ENCODE measurements at places on chromosomes 11 and 22.

DNA sequence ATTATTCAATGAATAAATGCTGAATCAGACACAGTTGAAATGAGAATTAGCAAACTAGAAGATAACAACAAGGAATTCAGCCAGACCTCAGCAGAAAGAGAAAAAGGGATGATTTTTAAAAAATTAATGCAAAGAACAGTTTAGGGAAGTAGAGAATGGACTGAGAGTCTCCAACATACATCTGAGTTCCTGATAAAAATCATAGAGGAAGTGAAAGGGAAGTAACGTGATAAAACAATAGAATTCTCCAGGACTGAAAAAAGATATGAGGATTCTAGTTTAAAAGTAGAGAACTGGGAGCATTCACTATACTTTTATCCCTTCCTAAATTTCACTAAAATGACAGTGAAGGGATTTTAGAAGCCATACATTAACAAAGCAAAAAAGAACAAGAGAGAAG is 592.0 kb downstream of the SOX6 start:
- no peak for DNase-seq

- DNase-seq: peak; percentile 59
Observed at GRCh38 chr11:23509023-23509422, 648.7 kb upstream of the CCDC179 start.

DNA sequence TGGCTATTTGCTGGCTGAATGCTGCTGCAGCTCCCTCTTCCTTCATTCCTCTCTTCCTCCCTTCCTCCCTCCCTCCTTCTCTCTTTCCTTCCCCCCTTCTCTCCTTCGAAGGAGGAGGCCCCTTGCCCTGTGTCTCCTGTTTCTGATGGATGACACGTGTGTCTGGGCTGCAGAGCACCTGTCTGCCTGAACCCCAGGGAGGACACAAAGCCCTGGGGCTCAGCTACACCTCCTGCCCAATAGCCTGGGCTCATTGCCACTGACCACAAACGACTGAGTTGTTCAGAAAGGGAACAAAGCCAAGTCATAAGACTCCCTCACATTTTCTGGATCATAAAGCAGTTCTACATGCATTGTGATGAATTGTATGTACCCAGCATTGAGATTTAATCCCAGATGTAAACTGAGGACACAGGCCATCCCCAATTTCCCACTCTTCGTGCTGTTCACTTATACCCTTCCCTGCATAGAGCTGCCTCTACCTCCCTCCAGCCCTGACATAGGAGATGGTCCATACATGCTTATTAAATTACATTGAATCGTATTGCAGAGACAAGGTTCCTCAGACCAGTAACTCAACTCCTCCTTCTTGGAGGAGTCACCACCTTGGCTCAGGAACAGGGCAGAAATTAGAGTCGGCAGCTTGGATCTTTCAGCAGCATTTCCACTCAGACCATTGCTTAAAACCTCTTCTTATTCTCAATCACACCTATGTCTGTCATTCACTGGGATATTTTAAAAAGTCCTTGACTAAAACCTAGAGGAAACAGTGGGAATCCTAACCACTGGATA is 1.2 kb downstream of the CSRP3 start:
- peak; percentile 91 for DNase-seq

GRCh38 chr11:12460466-12460865 is 83.1 kb downstream of the PARVA start:
- peak; percentile 41 for DNase-seq

DNA sequence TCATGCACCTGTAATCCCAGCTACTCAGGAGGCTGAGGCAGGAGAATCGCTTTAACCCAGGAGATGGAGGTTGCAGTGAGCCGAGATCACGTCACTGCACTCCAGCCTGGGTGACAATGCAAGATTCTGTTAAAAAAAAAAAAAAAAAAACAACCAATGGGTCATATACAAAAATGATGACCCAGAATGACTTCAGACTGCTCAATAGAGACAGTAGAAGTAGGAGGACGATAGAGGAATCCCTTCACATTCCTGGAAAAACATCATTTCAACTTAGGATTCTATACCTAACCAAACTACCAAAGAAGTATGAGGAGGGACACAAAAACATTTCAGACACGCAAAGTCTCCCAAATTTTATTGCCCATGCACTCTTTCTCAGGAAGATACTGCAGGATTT is 14.1 kb upstream of the CBX7 start:
- no peak for DNase-seq

GRCh38 chr11:46451759-46452158 is 60.2 kb upstream of the CHRM4 start:
- DNase-seq: no peak

GRCh38 chr11:2157294-2158040 is 3.5 kb downstream of the INS start:
- DNase-seq: no peak

- DNase-seq: no peak
Observed at GRCh38 chr11:114085965-114086793, 26.7 kb downstream of the ZBTB16 start.

DNA sequence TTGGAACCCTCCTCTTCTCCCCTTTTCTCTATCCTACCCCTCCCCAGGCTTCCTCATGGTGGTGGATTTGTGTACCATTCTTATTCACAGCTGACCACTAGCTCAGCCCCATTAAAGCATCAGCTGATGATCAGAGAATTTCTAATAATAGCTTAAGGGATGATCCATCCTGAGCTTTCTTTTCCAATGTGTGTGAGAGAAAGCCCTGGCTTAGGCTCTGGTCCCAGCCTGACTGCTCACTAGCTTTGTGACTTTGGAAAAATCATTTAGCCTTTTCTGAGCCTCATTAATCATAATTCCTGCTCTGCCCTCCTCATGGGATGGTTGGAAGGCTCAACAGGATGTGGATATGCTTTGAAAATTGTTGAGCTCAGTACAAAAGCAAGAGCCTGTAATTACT is 26.3 kb upstream of the CCDC90B start:
- DNase-seq: no peak

GRCh38 chr11:27573024-27573423 is 66.5 kb upstream of the LIN7C start:
- DNase-seq: no peak

GRCh38 chr11:37946155-37946766 is 1348.2 kb upstream of the RAG2 start:
- no peak for DNase-seq

- DNase-seq: no peak
Observed at GRCh38 chr11:133903875-133904817, 52.6 kb downstream of the IGSF9B start.

DNA sequence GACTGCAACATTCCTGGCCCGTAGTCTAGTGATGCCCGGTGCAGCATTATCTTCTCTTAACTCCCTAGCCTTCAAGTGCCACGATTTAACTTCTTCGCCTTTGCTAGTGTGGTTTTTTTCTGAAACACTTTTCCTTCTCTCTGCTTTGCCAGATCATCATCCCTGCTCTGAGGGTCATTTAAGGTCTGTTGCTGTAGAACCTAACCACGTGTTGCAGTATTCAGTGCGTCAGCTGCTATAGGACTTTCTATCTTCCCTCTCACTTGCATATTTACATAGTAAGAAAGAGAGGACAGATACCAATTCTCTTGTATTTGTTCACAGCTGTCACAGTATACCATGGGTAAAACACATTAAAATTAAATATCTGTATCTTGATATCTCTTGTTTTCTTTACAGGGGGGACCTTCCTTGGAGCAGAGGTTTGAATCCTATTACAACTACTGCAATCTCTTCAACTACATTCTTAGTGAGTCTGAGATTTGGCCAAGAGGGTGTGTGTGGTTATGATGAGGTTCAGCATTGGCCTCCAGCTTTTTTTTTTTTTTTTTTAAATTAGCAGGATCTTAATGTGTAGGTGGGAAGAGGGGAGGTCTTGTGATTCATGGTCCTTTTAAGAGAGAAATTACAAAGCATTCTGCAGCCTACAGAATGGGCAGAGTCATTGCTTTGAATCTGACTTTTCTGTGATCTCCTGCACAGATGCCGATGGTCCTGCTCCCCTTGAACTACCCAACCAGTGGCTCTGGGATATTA is 13.5 kb downstream of the EIF3L start:
- DNase-seq: no peak
